ENCODE measurements at places on chromosomes 5 and 9.

GRCh38 chr5:89181546-89181945 is 298.6 kb upstream of the MEF2C start:
- DNase-seq: no peak

GRCh38 chr5:22593592-22593991 is 259.6 kb downstream of the CDH12 start:
- DNase-seq: no peak

- no peak for DNase-seq
Observed at GRCh38 chr5:72467461-72467860, 39.7 kb downstream of the ZNF366 start.

- no peak for DNase-seq
Observed at GRCh38 chr5:56640763-56641406, 174.5 kb upstream of the MAP3K1 start.

- no peak for DNase-seq
Observed at GRCh38 chr9:69443178-69443577, 118.2 kb downstream of the ENTREP1 start.

DNA sequence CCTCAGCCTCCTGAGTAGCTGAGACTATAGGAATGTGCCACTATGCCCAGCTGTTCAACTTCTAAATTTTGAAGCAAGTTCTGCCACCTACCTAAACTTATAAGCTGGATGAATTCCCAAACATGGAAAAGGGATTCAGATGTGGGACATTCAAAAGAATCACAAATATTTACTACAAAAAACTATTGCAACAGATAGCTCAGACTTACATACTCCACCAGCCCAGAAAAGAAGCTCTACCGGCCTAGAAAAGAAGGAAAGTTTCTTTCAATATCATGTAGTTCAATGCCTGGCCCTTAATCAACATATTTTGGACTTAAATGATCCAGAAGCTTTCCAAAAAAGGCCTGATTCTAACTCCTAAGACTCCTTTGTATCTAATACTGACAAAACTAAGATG is 23.8 kb downstream of the SH3RF2 start:
- no peak for DNase-seq

GRCh38 chr9:87088192-87088591 is 140.9 kb upstream of the GAS1 start:
- no peak for DNase-seq

GRCh38 chr9:86486891-86487837 is 133.0 kb upstream of the TUT7 start:
- DNase-seq: no peak

Data from activated T-cell treated with anti-CD3 and anti-CD28 coated beads, Interleukin-2, amount 50 U/mL, for 48 hours (primary cell).